ENCODE measurements at places on chromosomes 16 and 17.

DNA sequence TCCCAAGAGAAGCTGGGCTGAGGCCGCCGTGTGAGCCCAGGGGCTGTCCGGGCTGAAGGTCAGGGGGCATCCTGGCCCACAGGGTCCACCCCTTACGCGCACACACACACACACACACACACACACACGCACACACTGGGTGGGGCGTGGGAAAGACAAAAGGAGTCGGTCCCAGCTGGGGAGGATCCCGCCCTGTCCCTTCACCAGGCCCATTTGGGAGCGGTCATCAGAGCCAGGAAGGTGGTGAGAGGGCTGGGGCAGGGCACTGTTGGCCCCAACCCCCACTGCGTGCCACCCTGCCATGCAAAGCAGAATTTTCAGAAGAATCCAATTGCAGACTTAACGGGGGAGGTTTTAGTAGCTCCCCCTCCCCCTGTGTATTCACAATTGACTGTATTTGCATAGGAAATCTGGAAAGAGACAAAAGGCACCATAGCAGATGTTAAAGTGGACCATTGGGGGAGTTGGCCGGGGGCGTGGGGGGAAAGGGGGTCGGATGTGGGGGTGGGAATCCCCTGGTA, 11.3 kb upstream of the CD300A start:
- no peak for DNase-seq

DNA sequence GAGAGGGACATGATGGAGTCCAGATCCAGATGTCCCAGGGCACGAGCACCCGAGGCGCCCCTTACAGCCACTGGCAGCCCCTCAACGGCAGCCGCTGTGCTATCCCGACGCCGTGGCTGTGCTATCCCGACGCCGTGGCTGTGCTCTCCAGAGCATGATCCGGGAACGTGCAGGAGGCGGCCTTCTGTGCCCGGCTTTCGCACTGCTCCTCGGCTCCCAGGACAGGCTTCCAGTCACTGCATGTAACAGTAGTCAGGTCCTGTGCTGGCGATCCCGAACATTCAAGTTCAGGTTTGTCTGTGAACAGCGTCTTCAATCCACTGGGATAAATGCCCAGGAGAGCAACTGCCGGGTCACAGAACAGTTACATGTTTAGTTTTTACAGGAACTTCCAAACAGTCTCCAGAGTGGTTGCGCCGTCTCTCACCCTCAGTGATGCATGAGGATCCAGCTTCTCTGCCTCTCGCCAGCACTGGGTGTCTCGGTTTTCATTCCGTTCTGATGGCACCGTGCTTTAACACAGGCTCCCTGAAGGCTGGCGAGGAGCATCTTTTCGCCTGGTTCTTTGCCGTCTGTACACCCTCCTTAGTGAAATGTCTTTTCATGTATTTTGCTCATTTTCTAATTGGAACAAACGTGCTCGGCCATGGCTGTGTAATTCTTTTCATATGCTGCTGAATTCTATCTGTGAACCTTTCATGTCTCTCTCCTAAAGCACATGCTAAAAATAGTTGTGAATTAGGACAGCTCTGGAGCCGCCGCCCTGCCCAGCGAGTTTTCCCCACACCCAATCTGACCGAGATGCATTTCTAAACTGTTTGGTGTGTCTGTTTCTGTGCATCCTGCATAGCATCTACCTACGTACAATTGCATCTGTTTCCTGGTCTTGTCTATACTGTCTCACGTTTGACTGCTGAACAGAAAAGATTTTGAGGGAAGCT, 72.6 kb upstream of the METRNL start:
- DNase-seq: no peak

DNA sequence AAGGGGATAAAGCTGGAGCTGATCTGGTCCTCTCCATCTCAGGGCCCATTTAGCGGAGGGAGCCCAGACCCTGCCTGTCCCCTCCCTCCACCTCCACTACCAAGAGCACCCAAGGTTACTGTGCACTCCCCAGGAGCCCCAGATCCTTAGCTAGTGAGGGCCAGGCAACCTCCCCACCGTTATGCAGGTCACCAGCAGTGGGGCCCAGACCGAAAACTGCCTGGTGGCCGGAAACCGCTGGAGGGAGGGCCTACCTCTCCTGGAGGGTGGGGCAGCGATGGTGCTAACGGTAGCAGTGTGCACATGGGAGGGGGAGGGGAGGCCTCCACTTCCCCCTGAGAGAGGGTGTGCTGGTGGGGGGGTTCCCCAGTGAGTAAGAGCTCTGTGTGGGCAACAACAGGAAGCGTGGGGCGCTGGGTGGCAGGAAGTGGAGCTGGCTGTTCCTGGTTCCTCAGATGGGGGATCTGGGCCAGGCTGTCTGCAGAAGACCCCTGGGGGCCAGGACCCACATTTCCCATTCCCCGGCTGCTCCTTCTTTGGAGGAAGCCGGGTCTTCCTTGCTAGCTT, 4.4 kb downstream of the FMNL1 start:
- DNase-seq: no peak

GRCh38 chr17:67994817-67995569, 1.3 kb downstream of the C17orf58 start:
- DNase-seq: no peak

GRCh38 chr16:52069866-52070265, 477.1 kb downstream of the TOX3 start:
- no peak for DNase-seq

GRCh38 chr16:14529010-14529669, 100.9 kb downstream of the PARN start:
- no peak for DNase-seq

DNA sequence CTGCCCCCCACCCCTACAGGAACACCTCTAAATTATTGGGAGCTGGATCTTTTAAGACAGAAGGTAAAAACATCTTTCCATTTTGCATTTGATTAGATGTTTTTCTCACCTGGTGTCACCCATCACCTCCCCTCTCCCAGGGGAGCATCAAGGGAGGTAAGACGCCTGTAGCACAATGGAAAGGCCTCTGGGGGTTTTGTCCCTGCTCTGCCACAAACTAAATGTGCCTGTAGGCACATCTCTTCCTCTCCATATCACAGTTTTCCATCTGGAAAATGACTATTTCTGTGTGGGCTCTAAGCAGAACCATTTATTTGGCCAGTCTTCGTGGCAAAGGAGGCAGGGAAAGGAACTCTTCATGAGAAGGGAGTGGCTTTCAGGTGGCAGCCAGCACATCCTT, 76.6 kb downstream of the GNAO1 start:
- DNase-seq: no peak

GRCh38 chr16:11139326-11140097, 116.5 kb downstream of the SOCS1 start:
- DNase-seq: no peak

DNA sequence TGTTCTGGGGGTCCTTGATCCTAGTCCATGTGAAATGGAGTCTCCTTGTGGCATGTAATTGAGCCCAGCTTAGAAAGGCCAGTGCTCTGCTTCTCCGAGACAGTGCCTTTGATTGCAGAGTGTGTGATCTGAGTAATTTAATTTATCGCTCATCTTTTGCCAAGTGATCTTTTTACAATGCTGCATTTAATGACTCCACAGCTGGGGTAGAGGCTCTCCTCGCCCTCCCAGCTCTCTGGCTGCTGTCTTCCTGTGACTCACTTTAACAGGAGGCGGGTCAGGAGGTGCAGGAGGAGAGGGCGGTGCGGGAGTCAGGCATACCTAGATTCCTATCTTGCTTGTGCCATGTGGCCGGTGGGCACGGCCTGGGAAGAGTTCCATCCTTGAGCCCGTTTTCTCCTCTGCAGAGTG, 113.4 kb upstream of the FOXF1 start:
- DNase-seq: no peak

DNA sequence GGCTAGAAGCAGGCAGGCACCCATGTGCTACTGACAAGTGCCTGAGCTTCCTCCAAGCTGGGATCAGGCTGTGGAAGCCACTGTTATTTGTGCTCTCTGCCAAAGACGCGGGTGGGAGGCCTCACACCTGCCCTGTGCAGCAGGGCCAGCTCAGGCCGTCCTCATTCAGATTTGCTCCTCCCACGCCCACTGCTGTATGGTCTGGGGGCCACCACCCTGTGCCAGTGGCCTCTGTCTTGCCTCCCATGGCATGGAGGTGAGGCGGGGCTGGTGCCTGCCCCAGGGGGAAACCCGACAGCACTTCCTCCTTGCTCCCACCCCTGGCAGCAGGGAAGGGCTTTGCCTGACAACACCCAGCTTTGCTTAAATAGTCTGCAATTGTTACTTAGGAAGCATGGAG, 356.5 kb upstream of the CDH8 start:
- no peak for DNase-seq

DNA sequence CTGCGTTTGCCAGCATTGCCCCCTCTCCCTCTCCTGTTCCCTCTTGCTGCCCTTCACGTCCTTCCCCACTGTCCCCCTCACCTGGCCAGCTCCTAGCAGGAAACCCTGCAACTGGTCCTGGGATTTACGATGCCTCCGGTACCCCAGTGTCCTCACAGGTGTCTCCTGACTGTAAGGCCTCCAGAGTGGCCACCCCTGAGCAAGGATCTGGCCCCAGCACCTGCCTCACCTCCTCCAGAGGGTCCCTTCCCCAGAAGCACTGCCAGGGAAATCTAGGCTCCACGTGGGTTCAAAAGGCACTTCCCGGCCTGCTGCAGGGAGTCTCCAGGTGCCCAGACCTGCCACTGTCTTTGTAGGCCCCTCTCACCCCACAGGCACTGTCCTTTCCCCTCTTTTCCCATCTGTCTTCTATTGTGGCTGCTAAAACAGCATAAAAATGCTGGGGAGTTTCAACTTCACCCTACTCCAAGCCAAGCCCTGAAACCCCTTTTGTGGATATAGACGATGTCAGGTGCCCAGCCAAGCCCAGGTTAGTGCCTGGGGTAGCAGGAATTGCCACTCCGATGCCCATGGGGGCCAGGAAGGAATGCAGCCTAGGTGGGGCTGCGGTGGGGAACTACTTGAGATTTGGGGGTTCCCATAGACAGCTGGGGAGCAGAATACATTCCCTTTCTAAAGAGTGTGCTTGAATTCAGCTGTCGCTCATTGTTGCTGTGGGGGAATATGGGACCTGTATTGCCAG, 25.7 kb downstream of the RAB11FIP4 start:
- no peak for DNase-seq

GRCh38 chr17:50513495-50513894, 5.3 kb downstream of the MYCBPAP start:
- DNase-seq: no peak

- no peak for DNase-seq
Measured at GRCh38 chr17:82655523-82655922, 7.3 kb upstream of the WDR45B start.

GRCh38 chr16:27841911-27842310, 221.6 kb downstream of the GSG1L start:
- no peak for DNase-seq

DNA sequence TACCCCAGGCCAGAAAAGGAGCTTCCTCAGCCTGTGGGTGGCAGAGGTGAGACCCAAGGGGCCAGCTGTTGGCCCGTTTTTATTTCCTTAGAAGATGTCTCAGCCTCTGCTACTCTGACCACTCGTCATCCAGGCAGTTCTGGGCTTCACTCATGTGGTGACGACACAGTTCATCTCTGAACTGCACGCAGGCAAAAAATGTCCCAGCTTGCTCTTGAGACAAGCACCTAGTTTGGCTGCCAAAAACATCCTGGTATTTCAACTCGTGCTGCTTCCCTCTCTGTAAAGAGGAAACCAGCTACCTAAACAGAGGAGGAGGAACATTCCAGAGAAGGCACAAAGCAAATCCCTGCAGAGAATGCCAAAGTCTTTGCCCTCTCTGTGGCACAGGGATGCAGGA, 125.7 kb downstream of the XYLT1 start:
- DNase-seq: no peak

DNA sequence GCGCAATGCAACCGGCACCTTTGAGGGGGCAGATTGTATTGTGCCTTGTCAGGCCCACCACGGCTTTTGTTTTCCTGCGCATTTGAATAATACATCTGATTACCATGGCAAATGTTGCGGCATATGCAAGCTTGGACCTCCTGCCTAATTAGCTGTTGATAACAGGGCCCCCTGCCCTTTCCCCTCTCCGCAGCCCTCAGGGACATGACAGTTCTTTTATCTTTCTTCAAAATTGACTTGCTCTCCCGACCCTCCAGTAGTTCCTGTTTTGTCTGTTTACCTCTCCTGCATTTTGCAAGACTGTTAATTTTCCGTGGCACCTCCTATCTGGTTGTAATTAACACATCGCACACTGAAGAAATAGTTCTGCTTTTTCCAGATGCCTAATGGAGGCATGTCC, 86.8 kb downstream of the RBFOX1 start:
- no peak for DNase-seq

DNA sequence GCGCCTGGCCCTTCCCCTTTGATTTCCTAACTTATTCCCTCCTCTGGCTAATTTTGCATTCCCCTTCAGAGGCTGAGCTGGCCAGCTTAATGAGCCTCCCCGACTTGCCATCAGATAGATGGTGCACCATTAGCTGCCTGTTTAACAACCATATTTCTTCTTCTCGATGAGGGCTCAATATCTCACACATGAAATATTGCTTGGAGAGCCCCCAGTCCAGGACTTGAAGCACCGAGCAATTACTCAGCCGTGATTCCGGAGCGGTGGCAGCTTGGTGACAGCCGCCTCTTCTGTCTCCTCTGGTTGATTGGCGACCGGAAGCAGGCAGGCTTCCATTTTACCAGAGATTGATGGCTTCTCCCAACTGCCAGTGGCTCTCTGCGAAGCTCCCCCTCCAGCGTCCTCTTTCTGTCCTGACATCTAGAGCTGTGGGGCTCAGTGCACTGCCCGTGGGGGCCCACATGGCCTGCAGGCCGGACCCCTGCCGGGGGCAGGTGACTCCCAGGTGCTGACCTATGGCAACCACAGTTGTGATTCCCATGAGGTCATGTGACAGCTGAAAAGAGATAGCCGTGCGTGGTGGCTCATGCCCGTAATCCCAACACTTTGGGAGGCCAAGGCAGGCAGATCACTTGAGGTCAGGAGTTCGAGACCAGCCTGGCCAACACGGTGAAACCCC, 133.7 kb upstream of the SEC14L1 start:
- DNase-seq: no peak

DNA sequence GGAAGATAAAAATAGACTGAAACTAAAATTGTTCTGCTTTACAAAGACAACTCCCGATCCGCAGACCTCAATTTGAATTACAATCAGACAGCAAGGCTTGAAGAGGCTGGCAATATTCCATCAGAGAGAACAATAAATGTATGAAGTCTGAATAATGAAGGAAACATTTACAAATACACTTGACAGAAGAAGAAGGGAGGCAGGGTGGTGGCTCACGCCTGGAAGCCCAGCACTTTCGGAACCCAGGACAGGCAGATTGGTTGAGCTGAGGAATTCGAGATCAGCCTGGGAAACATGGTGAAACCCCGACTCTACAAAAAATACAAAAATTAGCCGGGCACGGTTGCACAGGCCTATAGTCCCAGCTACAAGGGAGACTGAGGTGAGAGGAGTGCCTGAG, 14.6 kb downstream of the ODF4 start:
- DNase-seq: no peak

DNA sequence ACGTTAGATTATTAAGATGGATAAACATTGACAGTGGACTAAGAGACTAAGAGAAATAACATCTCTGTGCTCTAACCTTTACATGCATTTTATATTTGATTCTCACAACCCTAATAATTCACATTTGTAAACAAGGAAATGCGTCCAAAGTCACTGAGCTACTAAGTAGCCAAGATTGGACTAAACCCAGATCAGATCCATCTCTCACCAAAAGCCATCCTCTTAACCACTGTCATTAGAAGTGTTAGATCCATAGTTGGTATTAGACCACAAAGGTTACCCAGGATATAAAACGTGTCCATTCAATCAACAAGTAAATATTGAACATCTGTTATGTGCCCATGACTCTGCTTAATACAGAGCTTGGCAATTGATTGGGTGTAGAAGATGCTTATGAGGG, 5.2 kb downstream of the HSD17B2 start:
- DNase-seq: no peak

GRCh38 chr17:57752031-57752905, 7.2 kb upstream of the CCDC182 start:
- no peak for DNase-seq

- DNase-seq: no peak
Measured at GRCh38 chr16:23131931-23132621, 17.2 kb downstream of the USP31 start.
